GM20000 (cell line): ENCODE measurements at places on chromosomes 11 and 22.

DNA sequence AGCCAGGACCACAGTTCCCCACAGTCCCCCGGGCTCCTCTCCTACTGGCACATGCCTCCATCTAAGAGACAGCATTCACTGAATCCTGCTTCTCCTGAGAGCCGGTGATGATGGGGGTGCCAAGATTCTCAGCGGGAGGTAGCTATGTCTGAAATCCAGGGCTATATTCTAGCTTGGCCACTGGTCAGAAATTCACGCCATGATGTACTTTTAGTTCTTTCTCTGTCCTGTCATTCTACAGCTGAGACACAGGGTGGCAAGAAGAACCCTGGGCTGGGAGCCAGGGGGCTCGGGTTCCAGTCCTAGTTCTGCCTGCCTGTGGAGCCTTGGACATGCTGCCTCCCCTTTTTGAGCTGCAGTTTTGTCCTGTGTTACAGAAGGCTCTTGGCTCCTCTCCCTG is 59.2 kb upstream of the PHOX2A start:
- DNase-seq, result no peak

- DNase-seq, result no peak
Observed at GRCh38 chr11:100757646-100758045, 70.6 kb downstream of the ARHGAP42 start.

GRCh38 chr11:2704896-2705606 is 5.3 kb upstream of the KCNQ1OT1 start:
- DNase-seq, result no peak

DNA sequence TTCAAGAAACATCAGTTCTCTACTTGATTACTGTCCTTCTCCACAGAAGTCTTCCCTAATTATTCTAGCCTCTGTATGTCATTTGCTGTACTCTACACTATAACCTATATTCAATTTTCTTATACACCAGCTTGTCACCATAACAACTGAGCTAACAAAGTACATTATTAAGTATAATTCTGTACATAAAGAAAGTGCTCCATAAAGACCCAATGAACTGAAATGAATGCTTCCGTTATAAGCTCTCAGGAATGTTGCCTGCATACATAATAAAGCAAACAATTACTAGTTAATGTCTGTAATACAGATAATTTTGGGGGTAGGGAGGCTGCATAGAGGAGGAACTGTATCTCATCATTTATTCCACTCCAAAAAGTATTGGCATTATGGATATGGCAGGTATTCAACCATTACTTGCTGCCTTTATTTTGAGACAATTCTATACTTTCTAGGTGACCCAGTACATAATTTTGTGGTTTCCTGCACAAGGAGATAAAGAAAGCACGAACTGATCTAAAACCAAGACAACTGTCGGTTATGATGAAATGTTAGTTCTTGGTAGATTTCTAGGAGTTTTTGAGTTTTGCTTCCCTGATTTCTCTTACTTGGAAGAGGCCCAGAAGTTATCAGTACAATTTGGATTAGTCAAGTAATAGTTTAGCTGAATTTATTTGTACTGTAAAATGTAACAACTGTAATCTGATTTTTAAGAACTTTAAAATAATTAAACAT is 202.5 kb downstream of the SBF2 start:
- DNase-seq, result no peak

GRCh38 chr11:12196308-12196707 is 85.9 kb downstream of the MICAL2 start:
- no peak for DNase-seq

- DNase-seq, result no peak
Observed at GRCh38 chr11:60280412-60280811, at the start of gene MS4A4A. MS4A4A (plus strand) TSS chr11:60280666; CDS start chr11:60280676, 10 bp downstream.

- no peak for DNase-seq
Observed at GRCh38 chr22:28951969-28952521, 68.7 kb downstream of the ZNRF3 start.

DNA sequence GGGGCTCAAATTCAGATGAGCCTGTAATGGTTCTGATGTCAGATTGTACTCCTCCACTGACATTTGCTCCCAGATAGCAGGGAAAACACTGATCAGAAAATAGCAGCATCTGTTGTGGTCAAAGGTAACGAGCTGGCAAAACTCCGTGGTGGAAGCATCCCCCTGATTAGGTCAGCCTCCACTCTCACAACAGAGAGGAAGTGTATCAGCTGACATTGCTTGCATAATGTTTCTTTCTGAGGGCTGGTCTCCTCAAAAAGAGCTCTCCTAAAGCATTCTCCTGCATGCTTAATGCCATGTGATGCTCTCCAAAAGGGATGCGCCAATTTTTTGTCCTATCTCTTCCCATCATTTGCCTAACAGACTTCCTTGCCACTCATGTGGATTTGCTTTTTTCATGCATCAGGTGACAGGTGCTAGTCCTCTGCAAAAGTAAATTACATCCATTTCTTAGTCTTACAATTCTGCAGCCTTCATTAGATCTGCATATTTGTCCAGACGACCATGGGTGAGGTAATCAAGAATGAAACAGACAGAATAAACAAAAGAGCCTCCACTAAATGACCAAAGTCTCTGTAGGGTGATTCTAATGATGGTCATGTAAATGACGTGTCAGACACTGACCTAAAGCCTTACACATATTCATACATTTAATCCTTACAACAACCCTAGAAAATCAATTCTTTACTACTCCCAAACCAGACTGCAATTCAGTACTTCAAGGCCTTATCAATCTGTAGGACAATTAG is 6.4 kb upstream of the TENM4 start:
- no peak for DNase-seq

DNA sequence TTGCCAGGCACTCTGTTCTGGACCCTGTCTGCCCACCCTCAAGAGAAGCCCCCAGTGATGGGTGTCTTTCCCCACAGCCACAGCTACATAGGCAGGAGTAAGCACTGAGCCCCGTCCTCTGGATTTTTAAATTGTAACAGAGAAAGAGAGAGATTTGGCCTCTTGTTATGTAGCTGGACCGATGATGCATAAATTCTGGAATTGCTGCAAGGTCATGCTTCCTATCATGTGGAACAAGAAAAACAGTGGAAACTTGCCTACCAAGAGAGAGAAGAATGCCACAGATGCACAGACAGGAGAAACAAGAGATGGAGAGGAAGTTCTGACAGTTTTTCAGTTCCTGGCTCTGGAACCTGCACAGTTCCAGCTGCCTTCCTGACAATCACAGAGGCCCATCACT is 150.2 kb downstream of the ETS1 start:
- no peak for DNase-seq

- no peak for DNase-seq
Observed at GRCh38 chr11:119701591-119702549, 27.1 kb downstream of the NECTIN1 start.

- no peak for DNase-seq
Observed at GRCh38 chr11:67376873-67377808, 3.7 kb upstream of the CLCF1 start.

- DNase-seq, result no peak
Observed at GRCh38 chr22:20761536-20761935, 12.4 kb upstream of the SERPIND1 start.

DNA sequence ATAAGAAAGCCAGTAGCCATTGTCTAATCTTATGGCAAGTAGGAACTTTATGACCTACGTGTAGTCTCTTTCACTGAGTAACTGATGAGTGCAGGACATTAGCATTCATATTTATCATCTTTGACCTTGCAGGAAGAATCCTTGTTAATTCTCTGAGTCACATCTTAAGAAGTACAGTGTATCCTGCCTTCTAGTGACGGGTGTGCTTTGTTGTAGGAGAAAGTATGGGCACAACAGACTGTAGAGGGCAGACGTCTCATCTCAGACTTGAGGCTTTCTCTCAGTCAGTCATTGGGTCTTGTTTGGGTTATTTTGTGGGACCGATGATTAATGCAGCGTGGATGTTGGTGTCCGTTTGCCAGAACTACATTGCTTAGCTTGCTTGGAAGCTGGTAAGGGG is 6.8 kb downstream of the RNF214 start:
- DNase-seq, result no peak

DNA sequence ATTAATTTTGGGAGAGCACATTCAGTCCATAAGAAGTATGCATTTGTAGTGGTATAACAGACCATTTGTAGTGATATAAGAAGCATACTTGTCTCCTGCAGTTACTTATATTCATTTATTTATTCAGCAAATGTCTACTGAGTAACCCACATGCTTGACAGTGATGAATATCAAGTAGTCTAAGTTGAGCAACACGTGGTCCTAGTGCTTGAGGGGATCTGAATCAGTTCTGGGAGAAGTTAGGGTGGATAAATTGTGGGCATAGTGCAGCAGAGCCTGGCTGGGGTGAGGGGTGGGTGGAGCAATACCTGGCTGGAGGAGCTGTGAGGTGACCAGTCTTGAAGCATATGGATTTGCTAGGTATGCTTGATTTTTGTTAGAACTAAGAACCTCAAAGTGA is 24.3 kb downstream of the STX3 start:
- no peak for DNase-seq

DNA sequence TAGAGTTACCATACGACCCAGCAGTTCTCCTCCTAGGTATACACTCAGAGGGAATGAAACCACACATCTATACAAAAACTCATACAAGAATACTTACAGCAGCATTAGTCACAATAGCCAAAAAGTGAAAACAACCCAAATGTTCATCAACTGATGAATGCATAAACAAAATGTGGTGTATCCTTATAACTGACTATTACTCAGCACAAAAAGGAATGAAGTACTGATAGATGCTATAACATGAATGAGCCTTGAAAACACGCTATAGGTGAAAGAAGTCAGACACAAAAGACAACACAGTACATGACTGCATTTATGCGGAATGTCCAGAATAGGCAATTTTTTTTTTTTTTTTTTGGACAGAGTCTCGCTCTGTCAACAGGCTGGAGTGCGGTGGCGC is 23.1 kb downstream of the NCAPD3 start:
- DNase-seq, result no peak

- no peak for DNase-seq
Observed at GRCh38 chr11:701741-702461, 4.1 kb upstream of the EPS8L2 start.

DNA sequence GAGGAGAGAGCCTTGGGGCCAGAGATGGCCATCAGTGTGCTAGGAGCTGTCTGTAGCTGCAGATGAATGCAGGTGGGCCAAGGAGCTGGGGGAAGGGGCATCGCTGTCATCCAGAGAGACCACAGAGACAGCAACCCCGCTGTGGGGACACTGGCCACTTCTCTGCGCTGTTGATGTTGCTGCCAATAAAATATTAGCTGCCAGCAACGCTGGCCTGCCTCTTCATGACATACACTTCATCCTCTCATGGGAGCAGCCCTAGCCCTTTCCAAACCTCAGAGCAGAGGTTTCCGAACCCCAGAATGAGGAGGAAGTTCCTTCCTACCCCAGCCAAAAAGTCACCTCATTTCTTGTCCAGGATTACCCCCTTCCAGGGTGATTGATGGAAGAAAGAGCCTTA is 106.2 kb downstream of the PARVA start:
- no peak for DNase-seq
